Occipital lobe (tissue), 3 donors: ENCODE measurements at places on chromosomes 11 and 22. TPM values are rescaled to one million over a fixed set of nuclear protein-coding genes. Genes with fewer than 3 reads are reported as not detected.

GRCh38 chr11:17722000-17722643 is 2.8 kb downstream of the MYOD1 start:
- peak; percentile 16 for DNase-seq

The KIRREL3 gene
- 29.3 TPM for total RNA-seq

DNA sequence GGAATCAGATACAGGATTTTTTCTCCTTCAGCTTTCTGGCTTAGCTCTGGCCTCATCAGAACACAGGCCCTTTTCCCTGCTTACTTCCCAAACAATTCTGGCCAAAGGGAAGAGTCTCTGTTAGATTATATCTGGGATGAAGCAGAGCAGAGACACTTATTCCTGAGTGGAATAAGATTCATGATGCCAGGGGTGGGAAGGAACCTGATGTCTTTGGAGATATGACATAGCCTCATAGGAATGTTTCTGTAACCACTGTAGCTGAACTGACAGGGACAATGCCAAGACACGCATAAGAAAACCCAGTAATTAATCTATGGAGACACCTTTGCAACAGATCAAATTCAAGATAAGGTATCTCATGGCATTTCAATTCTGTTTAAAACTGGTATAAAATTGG is 177.1 kb upstream of the RAG2 start:
- no peak for DNase-seq

The UCP3 gene
- total RNA-seq, result 0.62 TPM

DNA sequence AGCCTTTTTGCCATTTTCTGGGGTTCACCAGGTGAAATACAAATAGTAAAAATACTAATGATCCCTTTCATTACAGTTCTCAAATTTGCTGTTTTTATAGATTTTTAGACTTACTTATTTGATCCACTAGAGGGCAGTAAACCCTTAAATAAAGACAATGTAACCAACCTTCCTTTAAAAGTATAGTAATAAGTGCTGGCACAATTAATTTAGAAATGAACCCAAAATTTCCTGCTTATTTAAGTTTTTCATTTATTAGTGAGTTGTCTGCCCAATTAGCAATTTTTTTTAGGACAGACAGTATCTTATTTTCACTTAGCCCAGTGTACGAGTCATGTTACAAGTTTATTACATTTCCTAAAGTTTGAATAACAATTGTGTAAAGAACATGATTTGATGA is 4.7 kb downstream of the DDIAS start:
- no peak for DNase-seq

DNA sequence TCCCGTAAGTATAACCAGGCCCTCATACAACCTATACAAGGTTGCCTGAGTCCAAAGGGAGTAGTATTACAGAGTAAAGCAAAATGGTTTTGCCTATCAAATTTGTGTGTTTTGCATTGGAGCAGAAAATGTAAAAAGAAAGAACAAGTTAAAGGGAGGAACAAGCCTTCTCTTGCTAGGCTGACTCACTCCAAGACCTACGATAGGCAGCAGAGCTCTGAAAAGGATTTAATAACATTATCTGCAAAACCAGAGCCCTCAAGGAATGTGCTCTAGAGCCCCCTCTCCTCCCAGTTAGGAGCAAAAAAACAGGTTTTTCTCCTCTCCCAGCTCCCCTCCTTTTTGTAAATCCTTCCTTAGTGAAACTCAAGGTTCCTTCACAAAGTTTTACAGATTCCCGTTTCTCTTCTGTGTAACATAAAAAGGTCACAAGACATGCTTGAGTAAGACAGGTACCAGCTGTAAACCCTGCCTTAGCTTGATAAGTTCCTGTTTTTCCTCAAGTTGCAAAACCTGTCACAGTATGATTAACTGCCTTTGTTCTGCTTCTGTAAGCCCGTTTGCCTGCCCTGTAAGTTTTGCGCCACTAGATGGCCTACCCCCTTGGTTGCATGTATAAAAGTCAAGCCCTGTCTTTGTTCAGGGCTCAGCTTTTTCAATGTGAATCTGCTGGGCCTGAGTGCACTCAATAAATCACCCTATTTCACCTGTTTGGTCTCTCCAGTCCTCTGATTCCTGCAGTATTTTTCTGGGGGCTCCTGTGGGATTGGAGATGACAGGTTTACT is 498.2 kb downstream of the KCNA4 start:
- DNase-seq, result no peak

- no peak for DNase-seq
These were observed 21.9 kb downstream of the CASP12 start for GRCh38 chr11:104876324-104876723.
